ENCODE measurements at places on chromosomes 16 and 17.

DNA sequence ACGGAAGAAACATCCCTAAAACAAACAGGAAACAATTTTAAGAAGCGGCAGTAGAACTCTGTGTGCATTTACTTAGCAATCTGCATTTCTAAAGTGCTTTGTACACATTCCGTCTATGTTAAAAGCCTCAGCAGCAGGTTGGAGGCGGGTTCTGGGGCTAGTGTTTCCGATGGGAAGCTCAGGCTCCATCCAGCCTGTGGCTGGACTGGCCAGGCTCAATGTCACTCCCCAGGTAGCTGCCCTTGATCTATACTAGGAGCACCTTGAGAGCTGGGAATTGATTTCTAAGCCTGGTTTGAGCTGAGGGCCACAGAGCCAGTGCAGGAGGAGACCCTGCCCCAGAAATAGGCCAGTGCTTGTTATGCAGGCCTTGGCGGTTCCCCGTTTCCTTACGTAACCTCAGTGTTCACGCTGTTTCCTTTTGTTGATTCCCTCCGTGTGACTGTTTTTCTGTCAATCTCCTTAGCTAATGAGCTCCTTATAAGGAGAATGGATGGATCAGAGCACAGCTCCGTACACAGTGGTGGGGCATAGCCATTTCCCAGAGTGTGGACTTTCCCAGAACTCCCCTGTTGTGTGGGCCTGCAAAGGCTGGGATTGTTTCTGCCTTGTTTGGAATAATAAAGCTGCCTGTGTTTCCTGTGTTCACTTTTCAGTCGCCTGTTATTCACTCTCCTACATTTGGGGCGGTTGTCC lies 21.4 kb downstream of the ADORA2B start:
- DNase-seq, result no peak

DNA sequence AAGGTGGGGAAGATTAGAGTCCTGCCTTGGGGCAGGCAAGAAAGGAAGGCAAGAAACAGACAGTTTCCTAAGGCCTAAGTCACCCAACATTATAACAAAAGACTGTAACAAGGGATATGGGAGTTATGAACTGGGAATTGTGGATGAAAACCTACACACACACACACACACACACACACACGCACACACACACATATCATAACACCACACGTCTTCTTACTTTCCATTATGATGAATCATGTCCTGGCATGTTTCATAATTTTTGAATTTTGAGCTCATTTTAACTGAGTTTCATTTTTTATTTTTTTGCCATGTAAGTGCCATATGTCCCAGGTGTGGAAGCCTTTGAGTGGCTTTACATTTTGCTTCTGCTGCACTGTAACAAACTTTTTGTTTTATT lies 29.9 kb downstream of the HS3ST2 start:
- no peak for DNase-seq

- no peak for DNase-seq
Observed at GRCh38 chr16:86521236-86522197, 11.2 kb downstream of the FOXF1 start.

GRCh38 chr17:43352579-43353331 lies 46.0 kb upstream of the ARL4D start:
- DNase-seq, result no peak

- DNase-seq, result no peak
Observed at GRCh38 chr16:66936462-66936861, 1.1 kb downstream of the CES2 start.

Measured in CD4-positive, alpha-beta T cell treated with Interleukin-6 for 4 hours (primary cell).